ENCODE measurements at places on chromosomes 7 and 10.

GRCh38 chr7:2518737-2519118 lies 846 bp upstream of the LFNG start:
- no peak for DNase-seq

GRCh38 chr10:109920016-109920415 lies 3.3 kb downstream of the XPNPEP1 start:
- DNase-seq = no peak

- DNase-seq = peak; percentile 47
These were observed 38.7 kb upstream of the GSAP start for GRCh38 chr7:77454802-77455201.

DNA sequence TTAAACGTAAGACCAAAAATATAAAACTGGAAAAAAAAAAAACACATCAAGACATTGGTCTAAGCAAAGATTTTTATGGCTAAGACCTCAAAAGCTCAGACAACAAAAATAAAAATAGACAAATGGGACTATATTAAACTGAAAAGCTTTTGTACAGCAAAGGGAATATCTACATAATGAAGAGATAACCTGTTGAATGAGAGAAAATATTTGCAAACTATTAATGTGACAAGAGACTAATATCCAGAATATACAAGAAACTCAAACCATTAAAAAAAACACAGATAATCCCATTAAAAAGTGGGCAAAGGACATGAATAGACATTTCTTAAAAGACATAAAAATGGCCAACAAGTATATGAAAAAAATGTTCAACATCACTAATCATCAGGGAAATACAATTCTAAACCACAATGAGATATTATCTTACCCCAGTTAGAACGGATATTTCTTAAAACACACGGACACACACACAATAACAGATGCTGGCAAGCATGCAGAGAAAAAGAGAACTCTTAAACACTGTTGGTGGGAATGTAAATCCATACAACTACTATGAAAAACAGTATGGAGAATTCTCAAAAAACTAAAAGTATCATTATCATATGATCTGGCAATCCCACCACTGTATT lies 28.8 kb downstream of the CNOT4 start:
- DNase-seq = no peak

- DNase-seq = no peak
These were observed 112.9 kb downstream of the VIPR2 start for GRCh38 chr7:159031750-159032149.

DNA sequence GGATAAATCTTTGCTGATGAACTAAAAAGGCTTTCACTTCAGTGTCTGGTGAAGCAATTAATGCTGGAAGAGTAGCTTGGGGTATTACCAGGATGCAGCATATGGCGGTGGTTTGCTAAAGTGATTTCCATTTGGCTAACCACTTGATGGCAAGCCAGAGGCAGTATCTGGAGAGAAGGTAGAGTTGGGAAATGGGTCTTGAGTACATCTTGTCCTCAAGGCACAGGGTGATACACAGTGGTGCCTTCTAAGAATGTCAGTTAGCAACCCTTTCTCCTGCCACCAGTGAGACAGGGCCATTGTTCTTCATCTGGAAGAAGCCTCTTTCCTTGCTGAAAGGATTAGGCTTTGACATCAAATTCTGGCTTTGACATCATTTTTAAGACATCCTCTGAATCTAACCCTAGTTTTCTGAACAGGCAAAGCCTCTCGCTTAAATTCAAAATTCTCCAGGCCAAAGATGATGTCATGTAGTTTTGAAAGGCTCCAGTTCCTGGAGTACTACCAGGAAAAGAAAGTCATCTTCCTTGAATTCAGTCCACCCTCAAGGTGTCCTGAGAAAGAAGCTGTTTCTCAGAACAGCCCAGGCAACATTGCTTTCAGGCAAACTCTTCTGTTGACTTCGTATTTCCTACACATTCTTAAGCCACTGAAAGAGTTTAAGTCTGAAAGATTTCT lies 162.4 kb downstream of the ARID5B start:
- DNase-seq = peak; percentile 93

- DNase-seq = peak; percentile 31
These were observed 2.6 kb downstream of the LUC7L2 start for GRCh38 chr7:139362302-139362701.

DNA sequence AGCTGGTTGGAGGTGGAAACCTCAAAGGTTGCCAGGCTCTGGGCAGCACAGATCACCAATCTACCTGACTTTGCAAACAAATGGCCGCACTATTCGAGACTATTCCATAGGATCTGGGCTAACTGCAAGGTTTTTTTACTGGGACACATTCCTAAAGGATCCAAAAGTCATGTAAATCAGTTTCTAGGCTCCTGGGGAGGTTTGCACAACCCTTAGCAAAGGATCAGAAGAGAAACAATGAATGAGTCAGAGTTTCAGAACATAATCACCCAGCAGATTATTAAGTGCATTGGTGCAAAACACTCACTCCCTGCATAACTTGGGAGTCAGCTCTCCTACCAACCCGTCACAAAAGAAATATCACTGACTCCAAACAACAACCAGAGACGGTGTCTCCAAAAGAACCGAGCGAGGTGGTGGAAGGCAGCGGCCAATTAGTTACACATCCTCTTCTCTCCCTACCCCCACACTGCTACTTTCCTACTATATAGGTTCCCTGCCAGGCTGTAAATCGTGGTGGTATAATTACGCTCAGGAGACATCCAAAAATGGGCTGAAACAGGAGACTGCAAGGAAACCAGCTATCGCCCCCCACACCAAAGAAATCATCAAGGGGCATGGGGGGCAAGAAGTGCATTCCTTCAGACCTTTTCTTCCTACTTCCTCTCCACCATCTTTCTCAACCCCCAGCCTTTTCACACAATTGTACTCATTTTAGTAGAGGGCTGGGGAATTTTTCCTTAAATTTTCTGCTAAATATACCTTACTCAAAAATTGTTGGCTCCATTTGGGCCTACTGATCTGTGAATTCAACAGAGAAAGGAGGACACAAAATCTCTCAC lies 3.2 kb downstream of the UBE2H start:
- peak; percentile 92 for DNase-seq

- DNase-seq = no peak
These were observed 92.2 kb downstream of the NRF1 start for GRCh38 chr7:129703751-129704150.

- DNase-seq = no peak
These were observed 306.4 kb downstream of the FGFR2 start for GRCh38 chr10:121291823-121292222.

DNA sequence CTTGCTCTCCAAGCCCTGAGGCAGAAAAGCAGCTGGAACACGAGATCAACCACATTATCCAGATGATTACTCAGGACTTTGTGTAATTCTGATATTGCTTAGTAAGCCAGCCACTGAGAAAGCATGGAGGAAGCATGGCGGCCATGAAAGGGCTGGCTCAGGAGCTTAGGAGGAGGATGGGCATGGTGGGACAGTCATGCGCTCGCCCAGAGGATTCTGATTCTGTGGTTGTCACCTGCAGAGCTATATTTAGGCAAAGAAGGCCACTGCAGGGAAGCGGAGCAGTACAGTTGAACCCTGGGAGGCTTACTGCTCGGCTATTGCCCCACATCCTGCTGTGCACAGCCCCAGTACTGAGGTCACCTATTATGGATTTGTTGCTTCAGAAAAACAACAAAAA lies 128.8 kb upstream of the DNAJB12 start:
- no peak for DNase-seq

- DNase-seq = no peak
These were observed 15.4 kb downstream of the COL13A1 start for GRCh38 chr10:69817078-69817581.

DNA sequence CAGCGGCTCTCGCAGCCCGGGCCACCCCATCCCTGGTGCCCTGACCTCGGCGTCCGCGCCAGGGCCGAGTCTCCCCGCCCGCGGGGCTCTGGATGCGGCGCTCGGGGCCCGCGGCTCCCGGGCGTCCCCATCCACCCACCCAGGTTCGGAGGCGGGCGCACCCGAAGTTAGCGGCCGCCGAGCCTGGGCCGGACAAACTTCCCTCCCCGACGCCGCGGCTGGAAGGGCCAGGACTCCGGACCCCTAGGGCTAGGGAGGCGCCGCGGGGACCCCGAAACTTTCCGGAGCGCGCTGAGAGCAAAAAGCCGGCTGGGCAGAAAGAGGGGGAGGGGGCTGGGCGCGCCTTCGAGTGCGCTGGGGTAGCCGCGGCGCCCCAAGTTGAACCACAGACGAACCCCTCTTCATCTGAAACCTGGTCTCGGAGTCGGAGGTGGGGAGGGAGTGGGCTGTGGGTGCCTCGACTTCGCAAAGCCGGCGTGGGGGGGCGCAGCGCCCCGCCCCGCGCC lies 3.7 kb upstream of the ELFN1 start:
- DNase-seq = no peak

GRCh38 chr7:113710310-113711096 lies 208.3 kb downstream of the PPP1R3A start:
- DNase-seq = peak; percentile 85

GRCh38 chr7:53542157-53542556 lies 506.7 kb downstream of the POM121L12 start:
- no peak for DNase-seq

DNA sequence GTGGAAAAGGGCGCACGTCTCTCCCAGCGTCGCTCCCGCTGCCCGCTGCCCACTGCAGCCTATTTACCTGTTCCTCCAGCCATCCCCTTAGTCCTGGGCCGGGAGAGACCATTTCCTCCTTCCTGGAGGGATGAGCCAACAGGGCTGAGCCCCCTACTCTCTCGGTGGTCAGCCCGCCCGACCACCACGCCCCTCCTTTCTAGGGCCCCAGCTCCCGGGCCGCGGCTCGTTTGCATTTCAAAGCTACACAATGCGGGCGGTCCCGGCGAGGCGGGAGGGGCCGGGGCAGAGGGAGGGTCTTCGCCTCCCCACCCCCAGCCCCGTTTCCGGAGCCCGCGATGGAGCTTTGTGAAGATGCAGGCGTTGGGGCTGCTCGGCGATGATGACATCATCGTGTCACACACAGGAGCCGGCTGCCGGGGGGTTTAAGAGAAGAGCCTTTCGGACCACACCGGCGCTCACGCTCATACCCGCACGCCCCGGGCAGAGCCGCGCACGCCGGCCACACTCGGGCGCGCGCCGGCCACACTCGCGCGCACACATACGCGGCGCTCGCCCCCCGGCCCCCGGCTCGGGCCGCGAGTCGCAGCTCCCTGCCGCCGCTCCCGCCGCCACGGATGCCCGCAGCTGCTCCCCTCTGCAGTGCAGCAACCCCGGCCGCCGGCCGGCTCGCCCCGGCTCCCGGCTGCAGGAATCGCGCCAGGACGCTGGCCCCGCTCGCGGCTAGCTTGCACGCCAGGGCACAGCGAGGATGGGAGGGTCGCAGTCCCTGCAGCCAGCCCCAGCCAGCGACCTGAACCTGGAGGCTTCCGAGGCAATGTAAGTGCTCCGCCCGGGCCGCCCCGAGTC lies 107.7 kb upstream of the BTBD16 start:
- DNase-seq = peak; percentile 31

DNA sequence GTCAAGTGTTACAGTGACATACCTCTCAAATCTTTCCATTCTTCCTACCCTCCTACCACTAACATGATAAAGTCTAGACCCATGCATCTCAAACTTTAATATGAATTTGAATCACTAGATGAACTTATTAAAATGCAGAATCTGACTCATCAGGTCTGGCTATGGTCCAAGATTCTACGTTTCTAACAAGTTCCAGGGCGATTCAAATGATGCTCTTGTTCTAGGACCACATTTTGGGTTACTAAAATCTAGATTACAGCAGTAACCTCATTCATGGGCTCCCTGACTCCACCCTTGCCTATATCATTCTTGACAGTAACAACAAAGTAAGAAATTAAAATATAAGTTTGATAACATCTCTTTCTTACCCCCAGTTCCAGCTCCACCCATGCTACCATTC lies 124.8 kb upstream of the LSM8 start:
- peak; percentile 36 for DNase-seq

GRCh38 chr7:121489440-121489839 lies 93.3 kb upstream of the FAM3C start:
- DNase-seq = no peak

DNA sequence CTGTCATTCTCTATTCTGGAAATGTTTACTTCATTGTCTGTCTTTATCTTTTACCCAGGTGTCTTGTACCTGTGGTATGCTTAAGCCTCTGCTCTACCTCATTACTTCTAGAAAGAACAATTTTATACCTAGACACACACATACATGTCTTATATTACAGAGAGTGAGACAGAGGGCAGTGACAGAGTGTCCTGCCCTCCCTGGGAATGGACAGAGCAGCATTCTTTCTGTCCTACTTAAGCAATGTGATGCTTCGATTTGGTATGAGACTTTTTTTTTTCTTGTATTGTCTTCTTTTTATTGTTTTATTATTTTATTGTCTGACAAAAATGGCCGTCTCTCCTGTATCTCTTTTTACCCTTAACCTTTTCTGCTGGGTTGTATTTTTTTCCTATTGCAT lies 286.1 kb downstream of the EXOC4 start:
- DNase-seq = no peak

DNA sequence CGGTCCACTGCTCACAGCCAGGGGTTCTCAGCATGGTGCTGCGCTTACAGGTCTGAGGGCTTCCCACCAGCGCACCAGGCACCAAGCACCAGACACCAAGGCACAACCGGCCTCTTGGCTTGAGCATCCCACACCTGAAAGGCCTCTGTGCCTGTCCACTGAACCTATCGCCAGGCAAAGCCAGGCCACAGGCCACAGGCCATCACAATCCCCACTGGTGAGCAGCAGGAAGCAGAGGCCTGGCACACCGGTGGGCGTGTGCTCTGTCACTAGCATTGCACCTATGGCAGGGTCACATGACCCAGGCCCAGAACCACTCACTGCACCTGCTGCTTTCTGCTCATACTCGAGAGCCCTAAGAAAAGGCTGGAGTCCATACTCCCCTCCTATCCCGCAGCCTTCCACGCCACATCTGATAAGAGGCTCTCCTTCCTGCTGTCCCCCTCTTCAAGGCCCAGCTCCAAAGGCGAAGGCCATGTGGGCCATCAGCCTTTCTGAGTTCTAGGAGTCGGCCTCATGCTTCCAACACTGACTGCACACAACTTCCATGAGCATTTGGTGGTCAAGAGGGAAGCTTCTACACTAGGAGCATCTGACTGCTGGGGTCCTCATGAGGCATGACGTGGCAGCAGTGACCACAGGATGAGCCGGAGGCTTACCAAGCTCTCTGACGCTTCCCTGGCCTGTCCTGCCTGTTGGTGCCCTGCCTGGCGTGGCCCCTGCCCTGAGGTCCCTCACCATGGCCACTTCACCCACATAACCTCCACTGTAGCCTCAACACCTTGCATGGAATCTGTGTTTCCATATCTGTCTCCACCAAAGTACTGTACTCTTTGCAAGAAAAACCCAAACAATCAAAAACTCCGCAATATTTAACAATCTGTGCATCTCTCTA lies 166.3 kb downstream of the TNS3 start:
- DNase-seq = no peak

All from fibroblast of mammary gland (primary cell).